ENCODE measurements at places on chromosomes 1 and 21.
A peak's percentile ranks its signal among the peaks of the same experiment; 100 is the strongest.

DNA sequence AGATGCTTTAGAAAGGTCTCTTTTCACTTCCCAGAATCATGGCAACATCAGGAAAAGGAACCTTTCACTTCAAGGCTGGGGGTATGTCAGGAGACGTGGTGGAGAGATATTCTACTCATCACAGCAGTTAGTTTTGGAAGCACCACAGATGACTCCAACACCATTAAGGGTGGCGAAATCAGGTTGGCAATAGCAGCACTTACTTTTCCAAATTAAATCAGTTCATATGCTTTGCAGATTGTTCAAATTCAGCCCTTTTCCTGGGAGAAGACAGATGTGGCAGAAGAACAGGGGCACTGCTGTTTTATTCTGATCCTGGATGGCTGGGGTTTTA lies 79.0 kb downstream of the RUNX1 start:
- no peak for DNase-seq

DNA sequence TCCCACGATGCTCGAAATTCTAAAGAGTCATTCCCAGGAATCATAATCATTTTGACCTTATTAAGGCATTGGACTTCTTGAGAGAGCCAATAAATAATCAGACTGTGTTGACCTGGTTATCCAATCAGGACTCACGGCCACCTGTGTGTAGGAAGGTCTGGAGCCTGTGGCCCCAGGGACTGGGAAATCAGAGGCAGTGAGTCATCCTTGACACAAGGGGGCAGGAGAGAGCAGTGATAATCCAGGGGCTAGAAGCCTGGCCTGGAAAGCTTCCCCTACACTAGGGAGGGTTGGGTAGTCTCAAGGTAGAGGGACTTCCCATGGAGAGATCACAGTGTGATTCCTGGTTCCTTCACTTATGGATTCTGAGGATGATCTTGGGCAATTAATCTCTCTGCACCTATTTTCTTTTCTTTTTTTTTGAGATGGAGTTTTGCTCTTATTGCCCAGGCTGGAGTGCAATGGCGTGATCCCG lies 4.7 kb downstream of the MR1 start:
- peak; percentile 31 for DNase-seq

GRCh38 chr1:30272277-30273020 lies 450.9 kb downstream of the MATN1 start:
- no peak for DNase-seq

- no peak for DNase-seq
Measured at GRCh38 chr1:16019644-16020277, 1.9 kb upstream of the HSPB7 start.

DNA sequence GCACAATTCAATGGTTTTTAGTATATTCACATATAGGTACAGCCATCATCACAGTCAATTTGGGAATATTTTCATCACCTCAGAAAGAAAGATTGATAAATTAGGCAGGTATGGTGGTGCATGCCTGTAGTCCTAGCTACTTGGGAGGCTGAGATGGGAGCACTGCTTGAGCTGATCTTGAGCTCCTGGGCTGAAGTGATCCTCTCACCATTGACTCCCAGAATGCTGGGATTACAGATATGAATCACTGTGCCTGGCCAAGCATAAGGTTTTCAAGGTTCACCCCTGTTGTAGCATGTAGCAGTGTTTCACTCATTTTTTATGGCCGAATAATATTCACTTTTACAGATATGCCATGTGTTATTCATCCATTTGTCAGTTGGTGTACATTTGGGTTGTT lies 44.7 kb upstream of the MTF2 start:
- no peak for DNase-seq

GRCh38 chr1:220879509-220880361 lies 492 bp downstream of the HLX start:
- no peak for DNase-seq

GRCh38 chr1:244234009-244234643 lies 183.0 kb downstream of the ZBTB18 start:
- DNase-seq = no peak

DNA sequence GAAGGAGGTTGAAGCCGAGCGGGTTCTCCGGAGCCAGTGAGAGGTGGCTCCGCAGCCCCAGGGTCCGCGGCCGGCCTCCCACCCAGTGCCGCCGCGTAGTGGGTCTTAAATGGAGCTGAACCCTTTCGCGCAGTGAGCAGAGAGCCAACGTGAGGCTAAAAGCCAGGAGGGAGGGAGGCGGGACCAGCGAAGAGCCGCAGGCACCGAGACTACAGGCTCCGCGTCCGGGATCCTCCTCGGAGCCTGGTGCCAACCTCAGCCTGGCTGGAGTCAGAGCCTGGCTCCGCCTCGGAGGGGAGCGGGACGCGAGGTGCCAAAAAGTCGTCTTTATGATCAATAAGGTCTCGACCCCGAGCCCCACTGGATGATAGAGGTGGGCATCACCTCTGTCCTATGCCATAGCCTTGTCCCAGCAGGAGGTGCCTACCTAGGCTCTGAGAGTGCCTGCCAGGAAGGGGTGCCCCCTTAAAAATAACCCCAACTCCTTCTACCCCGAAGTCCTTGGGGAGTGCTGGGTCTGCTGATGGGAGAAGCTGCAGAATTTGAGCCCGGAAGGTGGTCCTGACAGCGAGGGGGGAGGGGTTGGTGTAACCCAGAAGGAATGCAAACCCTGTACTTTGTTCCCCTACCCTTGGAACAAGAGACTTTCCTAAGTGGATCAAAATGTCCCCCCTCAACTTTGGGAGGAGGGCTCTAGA lies 1.6 kb downstream of the IGSF21 start:
- DNase-seq = no peak

DNA sequence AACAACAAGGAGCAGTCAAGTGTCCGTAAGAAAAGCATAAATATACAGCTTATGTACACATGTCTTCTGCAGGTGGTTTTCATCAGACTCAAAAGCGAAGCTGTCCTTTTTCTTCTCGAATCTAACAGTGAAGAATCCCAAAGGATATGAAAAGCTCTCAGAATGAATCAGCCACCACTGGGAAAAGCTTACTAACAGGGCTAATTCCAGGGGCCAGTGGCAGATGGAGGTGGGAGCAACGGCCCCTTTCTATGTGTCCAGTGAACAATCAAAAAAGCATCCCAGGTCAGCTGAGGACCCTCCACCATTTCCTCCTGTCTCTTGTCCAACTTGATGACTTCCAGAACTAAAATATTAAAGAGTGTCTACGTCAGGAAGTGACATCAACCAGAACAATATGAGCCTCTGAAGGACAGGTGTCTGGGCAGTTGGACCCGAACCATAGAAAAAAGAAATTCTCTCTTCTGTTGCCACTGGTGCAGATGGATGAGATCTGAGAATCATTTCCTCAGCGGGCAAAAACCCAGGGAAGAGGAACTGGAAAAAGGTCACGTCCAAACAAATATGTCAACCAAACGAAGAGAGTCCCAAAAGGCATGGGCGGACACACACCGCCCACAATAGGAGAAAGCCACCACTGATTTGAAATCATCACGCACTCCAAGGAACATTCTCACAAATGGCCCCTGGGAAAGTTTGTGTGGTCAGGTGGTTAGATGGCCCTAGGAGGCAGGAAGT lies 70.4 kb upstream of the TIAM1 start:
- DNase-seq = no peak
